CD14-positive monocyte (primary cell): ENCODE measurements at places on chromosomes 11 and 22.

DNA sequence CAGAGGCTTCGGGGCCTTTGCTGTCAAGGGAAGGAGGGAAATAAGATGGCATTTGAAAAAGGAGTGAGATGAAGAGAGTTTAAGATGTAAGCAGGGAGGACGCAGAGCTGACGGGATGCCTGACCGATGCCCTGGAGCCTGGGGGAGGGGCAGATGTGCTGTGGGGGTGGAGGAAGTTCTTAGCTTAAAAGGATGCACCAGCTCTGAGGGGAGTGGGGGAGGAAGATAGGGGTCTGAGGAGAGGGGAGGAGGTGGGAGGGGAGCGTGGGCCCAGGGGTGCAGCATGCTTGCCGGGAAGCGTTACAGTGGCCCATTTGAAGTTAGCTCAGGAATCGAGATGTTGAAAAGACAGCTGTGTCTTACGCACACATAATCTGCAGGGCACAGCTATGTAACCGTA, 56.3 kb downstream of the RPS6KA4 start:
- DNase-seq, result no peak

DNA sequence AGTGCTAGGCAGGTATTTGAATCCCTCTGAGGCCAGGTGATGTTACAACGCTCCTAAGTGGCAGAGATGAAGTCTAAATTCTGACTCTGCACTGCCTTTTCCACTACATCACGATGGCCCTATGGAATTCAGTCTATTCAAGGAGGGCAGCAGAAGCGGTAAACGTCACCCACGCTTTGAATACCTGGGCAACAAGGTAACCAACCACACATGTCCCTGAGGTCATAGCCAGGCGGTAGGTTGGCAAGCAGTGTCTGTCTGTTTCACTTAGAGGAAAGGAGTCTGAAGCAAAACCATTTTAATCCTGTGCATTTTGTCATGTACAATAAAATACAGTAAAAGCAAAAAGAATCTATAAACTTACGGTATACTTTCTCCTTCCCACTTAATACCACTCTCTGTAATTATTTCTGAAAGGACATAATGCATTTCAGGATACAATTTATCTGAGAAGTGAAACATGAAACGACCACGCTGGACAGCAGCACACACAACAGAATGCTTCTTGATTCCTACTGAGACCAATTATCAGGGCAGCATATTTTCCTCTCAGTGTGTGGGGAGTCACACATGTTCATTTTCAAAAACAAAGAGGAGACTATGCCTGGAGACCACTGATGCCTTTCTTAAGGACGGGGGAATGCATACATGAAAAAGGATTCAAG, 51.3 kb downstream of the PRDM10 start:
- DNase-seq, result no peak

DNA sequence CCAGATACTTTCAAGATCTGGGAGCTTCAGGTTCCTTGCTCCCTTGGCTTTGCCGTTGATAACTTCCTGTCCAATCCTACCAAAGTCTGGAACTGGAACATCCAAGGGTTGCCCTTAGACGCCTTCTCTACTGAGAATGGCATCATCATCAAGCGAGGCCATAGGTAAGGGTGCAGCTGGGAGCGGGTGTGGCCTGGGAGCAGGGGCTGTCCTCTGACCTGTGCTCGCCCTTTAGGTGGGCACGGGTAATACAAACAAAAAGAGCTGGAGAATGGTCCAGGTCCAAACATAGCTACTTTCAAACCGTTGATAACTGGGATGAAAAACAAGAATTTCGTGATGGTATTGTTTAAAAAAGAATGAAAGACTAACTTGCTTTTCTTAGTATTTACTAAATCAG, 25.0 kb downstream of the CASP12 start:
- no peak for DNase-seq

GRCh38 chr11:75812542-75813040, 2.4 kb upstream of the UVRAG start:
- DNase-seq, result no peak

DNA sequence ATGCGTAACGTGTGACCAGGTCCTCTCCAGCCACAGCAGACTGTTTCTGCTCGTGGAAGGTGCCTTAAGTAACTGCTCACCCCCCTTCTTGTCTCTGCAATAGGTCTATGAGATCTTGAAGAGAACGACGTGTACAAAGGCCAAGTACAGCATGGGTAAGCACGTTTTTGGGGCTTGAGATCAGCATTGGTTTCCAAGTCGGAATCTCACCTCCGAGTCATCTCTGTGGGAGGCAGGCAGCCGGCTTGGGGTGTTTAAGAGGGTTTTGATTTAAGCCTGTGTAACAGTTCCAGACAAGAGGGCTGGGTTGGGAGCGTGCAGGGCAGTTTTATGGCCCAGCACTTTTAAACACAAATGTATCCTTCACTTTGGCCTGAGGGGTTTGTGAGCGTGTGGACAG, 30.1 kb downstream of the ANO1 start:
- no peak for DNase-seq

GRCh38 chr11:126360049-126360446, 4.6 kb downstream of the ST3GAL4 start:
- DNase-seq, result no peak

GRCh38 chr11:44887636-44888035, 63.0 kb downstream of the TP53I11 start:
- no peak for DNase-seq

GRCh38 chr11:119529063-119529845, 106.3 kb upstream of the THY1 start:
- DNase-seq, result peak; percentile 2

DNA sequence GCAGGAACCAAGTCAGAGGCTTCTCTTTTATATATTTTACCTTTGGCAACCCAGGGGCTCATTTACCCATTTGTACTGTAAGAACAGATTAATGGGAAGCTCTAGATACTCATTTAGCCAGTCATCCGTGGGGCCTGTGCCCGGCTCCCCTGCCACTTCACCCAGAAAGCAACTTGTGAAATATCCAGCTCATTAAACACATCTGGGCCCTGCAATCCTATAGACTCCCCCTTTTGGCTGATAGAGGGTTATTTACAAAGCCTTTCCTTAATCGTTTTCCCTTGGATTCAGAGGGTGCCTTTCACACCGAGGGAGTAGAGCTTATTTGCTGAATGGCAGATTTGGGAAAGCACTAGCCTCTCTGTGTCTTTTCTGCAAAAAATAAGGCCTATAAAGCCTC, 118.7 kb upstream of the SORL1-AS1 start:
- no peak for DNase-seq

- DNase-seq, result no peak
These were observed 33.1 kb upstream of the CBX7 start for GRCh38 chr22:39185601-39186012.

DNA sequence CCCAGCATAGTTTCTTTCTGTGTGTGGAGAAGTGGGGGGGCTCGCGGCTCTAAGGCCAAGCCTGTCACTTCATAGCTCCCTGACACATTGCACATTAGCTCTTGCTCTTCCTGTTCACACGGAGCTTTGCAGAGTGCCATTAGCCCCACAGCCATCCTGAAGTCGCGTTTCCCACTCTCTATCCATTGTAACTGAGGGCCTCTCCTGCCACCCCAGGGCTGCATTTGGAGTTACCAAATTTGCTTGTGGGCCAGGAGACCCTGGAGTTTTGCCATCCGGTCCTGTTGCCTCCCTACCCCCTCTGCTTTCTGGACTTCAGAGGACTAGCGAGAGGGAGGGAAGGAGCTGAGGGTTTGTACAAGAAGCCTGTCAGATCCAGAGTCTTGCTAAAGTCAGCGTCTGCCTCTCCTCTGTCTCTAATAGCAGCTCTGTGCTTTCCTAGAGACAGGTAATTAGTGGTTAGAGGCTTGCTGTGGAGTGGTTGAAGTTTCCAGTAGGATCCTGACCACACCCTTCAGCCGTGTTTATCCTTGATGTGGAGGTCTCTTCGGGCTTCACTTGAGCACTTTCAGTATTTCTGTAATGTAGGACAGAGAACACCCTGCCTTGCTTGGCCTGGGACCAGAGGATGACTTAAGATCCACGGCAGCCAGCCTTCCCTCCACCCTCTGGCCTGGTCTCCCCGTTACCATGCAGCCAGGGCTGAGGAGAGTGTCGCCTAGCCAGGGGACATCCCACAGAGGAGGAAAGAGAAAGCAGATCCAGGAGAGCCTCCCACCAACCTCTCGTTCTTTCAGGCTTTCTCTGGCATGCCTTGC, 14.1 kb downstream of the DCPS start:
- no peak for DNase-seq

DNA sequence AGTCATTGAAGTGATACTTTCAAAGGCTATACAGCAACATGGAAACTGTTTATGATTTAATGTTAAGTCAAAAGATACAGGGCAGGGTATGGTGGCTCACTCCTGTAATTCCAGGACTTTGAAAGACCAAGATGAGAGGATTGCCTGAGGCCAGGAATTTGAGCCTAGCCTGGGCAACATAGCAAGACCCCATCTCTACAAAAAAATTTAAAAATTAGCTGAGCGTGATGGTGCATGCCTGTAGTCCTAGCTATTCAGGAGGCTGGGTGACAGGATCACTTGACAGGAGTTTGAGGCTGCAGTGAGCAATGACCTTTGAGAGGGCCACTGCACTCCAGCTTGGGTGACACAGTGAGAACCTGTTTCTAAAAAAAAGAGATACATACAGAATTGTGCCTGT, 39.3 kb upstream of the ZBED5 start:
- DNase-seq, result no peak

GRCh38 chr22:39750759-39751158, 142.8 kb downstream of the ENTHD1 start:
- DNase-seq, result no peak

- DNase-seq, result no peak
These were observed 107.1 kb downstream of the BCR start for GRCh38 chr22:23287136-23288095.

GRCh38 chr11:75158696-75159150, 7.8 kb downstream of the SLCO2B1 start:
- no peak for DNase-seq

DNA sequence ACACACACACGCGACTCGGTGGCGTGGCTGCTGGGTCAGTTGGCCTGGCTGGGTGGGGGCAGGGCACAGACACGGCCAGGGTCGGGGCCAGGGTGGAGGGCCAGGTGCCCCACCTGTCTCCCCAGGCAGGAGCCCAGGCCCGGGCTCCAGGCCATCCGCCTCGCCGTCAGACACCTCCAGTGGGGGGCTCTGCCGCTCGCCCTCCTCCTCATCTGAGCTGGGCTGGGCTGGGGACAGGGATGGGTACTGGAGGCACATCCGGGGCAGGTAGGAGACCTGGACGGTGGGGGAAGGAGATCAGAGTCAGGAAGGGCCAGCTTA, 6.2 kb upstream of the MYBPC3 start:
- no peak for DNase-seq

- DNase-seq, result no peak
These were observed 23.0 kb upstream of the EXPH5 start for GRCh38 chr11:108616549-108616948.

GRCh38 chr11:336659-337198, 16.1 kb upstream of the IFITM3 start:
- DNase-seq, result no peak

- DNase-seq, result no peak
These were observed 7.6 kb downstream of the MYO18B start for GRCh38 chr22:25749420-25750169.

- DNase-seq, result no peak
These were observed 29.7 kb downstream of the FAR1 start for GRCh38 chr11:13698132-13698531.

DNA sequence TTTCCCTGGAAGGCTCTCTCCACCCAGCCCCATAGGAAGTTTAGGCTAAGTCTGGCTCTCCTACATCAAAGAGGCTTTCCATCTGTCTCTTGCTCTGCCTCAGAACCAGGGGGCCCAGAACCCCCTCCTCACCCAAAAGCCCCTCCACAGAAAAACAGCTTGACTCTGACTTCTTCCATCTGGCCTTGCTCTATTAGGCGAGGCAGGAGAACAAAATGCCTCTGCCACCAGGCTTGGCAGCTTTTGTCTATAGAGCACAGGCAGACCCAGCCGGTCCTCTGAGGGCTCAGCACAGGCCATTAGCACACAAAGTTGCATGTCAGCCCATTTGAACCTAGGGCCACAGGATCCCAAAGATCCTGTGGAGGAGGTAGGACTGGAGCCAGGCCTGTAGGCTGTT, 75.7 kb upstream of the SUSD2 start:
- no peak for DNase-seq

- DNase-seq, result no peak
These were observed 63.4 kb downstream of the MYH9 start for GRCh38 chr22:36324414-36324813.

DNA sequence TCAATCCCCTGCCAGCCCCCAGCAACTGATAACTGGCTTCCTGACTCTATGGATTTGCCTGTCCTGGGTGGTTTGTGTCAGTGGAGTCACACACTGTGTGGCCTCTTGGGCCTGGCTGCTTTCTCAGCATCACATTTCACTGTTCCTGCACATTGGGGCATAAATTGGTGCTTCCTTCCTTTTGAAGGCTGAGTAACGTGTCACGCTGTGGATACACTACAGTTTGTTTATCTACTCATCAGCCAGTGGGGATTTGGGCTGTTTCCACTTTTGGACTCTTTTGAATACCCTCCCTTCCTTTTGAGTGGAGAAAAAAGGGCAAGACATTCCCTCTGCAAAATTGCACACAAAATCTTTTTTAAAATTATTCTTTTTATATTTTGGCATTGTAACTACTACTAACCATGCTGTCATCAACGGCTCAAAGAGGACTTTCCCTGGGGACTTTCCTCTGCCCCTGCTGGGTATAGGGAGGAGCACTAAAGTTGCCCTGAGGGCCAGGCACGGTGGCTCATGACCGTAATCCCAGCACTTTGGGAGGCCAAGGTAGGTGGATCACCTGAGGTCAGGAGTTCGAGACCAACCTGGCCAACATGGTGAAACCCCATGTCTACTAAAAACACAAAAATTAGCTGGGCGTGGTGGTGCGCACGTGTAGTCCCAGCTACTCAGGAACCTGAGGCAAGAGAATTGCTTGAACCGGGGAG, 7.8 kb upstream of the CELSR1 start:
- DNase-seq, result peak; percentile 32

GRCh38 chr22:27637604-27638003, 164.0 kb downstream of the MN1 start:
- no peak for DNase-seq

- DNase-seq, result peak; percentile 76
These were observed 2.6 kb downstream of the LAMTOR1 start for GRCh38 chr11:72100462-72100861.

GRCh38 chr11:127679816-127680545, 679.4 kb upstream of the KIRREL3 start:
- no peak for DNase-seq

DNA sequence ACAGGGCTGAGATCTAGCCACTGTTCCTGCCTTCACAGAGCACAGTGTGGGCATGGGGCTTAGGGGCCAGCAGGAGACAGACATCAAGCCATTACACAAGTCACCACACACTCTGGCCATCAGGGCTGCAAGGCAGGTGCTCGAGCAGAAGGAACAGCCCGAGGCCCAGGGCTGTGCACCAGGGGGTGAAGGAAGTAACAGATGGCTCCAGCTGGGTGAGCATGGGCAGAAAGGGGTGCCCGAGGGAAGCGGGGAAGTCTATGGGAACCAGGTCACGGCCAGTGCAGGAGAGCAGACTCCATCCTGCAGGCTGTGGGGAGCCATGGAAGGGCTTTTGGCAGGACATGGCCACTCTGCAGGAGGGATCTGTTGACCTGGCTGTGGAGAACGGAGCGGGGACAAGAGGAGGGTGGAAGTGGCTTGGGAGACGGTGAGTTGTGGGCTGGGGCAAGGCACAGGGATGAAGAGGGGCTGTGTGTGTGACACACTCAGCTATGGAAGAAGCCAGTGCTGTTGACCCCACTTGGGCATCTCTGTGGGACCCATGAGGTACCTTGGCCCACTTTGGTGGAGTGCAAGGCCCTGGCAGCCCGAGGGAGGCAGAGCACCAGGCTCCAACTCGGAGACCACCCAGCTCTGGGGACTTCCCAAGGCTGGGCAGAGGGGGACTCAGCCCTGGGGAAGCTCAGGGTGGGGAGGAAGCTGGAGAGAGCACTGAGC, 3.6 kb downstream of the C11orf68 start:
- no peak for DNase-seq
